ENCODE measurements at places on chromosomes 16 and 17.

DNA sequence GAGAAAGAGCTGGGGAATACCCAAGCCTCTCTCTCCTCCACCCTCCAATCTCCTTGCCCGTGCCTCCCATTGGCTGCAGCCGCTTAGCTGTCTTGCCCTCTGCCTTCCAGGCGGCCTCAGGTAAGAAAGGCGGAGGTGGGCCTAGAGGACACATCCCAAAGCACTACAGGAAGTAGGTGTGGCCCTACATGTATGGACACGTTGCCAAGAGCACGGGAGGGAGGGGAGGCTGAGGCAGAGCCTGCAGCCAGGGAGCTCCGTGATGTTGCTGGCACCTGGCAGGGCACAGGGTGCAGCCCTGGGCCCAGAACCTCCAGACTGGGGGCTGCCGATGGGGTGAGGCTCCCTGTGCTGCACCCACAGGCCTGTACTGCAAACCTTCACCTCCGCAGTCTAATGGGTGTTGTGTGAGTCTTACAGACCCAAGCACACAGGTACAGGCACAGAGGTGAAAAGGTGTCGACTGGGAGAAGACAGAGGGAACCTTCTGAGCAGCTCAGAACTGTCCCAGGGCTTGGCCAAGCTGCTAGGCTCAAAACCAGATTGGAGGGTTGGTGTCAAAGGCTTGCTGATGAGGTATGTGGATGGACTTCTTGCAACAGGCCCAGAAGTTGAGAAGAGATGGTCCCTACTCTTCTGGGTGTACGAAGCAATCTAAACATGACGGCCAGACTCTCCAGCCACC is 23.5 kb upstream of the FOXK2 start:
- DNase-seq = no peak

GRCh38 chr16:17755158-17755557 is 284.4 kb upstream of the XYLT1 start:
- no peak for DNase-seq

GRCh38 chr17:63764716-63765115 is 8.7 kb downstream of the CCDC47 start:
- DNase-seq = no peak

DNA sequence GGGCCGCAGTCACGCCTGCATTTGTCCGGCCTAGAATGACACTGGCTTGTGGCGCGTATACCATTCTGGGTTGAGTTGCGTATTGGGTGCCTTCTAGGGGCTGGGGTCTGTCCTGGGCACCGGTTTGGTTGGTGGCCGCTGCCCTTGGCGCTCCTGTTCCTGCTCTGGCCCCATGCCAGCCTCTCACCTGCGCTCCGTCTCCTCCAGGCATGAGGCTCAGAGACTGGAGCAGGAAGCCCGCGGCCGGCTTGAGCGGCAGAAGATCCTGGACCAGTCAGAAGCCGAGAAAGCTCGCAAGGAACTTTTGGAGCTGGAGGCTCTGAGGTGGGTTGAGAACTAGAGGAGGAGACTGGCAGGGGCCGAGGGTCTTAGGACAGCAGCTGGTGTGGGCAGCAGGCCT is 17.4 kb downstream of the CDIPT start:
- no peak for DNase-seq

DNA sequence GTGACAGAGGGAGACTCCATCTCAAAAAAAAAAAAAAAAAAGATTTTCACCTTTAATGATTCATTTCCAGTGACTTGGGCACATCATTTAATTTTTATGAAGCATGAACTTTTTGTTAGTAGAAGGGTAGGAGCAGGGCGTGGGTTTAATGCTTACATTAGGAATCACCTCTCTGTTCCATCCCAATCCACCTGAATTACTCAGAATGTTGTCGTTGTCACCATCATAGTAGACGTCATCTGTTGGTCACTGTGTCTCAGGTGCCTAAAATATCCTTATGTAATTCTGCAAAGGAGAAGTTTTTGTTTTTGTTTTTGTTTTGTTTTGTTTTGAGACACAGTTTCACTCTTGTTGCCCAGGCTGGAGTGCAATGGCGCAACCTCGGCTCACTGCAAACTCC is 38.3 kb upstream of the TEKT3 start:
- no peak for DNase-seq

DNA sequence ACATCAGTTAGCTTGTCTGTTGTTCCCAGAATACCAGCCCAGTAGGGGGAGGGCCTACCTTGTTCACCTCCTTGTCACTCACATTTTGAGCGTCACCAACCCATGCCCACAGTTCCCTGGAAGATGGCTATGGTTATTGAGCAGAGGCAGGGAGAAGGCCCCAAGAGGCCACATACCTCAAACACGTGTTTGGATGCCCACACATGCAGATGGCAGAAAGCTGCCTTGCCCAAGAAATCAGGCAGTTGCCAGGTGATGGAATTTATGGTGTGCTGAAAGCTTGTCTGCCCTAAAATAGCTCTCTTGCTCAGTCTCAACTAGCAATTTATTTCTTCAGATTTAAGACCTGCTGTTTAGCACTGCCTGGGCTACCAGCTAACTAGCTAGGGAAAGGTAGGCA is 16.5 kb upstream of the CMTM4 start:
- no peak for DNase-seq

GRCh38 chr16:48330841-48331192 is 54.4 kb downstream of the SIAH1 start:
- DNase-seq = no peak

GRCh38 chr17:45170280-45170930 is 8.7 kb downstream of the HEXIM2 start:
- no peak for DNase-seq

- no peak for DNase-seq
Observed at GRCh38 chr17:73025041-73025560, 67.4 kb downstream of the SLC39A11 start.

GRCh38 chr16:1953734-1954133 is 755 bp downstream of the RPL3L start:
- no peak for DNase-seq

GRCh38 chr17:74795327-74796020 is 19.3 kb upstream of the NAT9 start:
- no peak for DNase-seq

GRCh38 chr17:83194761-83195329 is 115.4 kb downstream of the METRNL start:
- DNase-seq = no peak

DNA sequence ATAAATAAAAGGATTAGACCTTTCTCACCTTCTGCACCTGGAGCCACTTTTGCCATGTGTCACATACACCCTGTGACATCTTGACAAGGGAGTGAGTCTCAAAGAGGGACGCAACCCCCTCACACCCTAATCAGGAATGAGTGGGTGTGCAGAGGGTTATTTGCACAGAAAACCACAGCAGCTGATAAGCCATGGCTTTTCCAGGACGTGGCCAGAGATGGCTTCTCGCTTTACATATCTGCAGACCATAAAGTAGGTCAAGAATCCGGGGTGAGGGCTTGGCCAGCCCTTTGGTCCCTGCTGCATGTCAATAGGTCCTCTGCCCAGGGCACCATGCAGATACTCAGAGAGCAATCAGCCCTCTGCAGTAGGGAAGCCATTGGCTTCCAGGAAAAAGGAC is 2.4 kb upstream of the CD300LF start:
- DNase-seq = peak; percentile 16

DNA sequence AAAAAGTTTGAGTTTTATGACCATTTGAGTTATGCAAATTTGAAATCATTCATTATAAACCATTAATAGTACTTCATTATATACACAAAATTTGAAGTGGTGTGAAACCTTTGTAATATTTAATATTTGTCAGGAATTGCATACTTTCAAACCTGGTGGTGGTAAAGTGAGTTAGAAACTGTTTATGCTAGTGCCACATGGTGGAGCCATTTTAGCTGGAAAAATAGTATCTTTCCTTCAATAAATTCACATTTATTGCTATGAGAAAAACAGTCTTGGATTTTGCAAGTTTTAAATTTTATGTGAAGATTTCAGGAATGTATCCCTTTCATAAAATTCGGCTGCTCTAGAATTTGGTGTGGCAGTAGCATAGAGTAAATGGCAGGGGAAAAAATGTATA is 7.3 kb upstream of the BLMH start:
- no peak for DNase-seq

- DNase-seq = no peak
Observed at GRCh38 chr17:82200743-82201497, 11.7 kb downstream of the CCDC57 start.

DNA sequence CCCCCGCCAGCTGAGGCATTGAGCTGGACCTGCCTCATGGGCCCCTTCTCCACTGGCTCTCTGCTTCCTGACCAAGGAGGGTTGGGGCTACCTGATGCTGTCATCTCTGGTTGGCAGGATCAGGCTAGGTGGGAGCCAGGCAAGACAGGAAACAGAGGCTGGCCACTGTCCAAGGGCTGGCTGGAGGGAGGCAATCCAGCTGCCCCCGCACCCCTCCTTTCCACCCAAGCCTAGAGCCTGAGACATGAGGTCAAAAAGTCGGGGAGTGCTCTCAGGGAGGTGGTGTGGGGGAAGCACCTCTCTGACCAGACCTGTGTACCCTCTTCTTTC is 14.5 kb downstream of the NGFR start:
- no peak for DNase-seq

DNA sequence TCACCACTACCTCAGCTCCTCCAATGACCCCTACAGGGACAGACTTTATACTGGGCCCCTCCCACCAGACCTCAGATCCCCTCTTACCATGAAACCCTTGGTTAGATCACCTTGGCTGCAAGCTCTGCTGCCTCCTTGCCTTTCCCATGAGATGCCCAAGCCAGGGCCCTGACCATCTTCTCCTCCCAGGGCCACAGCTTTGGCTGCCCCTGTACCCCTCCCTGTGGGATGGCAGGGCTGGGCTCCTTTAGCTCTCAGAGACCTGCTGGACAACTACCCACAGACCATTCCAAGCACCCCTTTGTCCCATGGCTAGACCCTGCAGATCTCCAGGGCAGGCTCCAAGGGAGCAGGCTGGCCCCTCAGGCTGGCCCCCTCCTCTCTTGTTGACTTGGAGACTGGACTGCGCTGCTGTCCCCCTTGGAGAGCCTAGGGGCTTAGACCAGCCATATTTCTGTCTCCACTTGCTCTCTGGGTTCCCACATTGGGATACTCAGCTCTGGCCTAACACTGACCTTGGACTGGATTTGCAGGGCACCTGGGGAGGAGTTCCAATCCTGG is 1692.7 kb downstream of the TP53TG3F start:
- no peak for DNase-seq

DNA sequence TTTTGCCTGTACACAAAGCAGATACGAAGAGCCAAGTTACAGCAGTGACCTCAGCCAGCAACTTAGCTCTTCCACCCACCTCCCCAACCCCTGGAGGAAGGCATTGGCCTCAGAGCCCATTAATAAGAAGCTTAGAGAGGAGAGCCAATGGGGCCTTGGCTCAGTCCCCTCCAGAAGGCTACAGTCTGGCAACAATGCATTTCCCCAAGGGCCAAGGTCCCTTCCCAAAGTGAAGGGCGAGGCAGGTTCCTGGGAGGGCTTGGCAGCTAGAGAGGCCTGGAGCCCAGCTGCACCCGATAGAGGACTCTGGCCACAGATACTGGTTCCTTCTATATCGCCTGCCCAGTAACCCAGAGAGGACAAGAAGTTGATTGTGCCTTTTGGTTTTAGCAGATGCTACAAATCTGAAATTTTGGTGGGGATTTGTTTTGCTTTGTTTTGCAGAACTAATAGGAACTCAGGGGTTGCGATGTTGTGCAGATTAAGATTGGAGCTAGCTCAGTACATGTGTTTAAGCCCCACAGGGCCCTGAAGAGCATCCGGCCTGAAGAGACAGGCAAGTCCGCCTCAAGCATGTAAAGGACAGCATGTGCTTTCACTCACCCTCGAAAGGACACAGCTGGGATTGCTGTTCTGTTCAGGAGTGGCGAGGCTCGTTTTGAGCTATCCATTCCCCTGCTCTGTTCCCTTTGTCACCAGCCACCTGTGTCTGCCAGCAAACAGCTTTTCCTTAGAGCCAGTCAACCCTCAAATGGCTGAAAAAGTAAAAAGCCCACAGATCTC is 12.0 kb upstream of the PNPO start:
- DNase-seq = no peak

GRCh38 chr17:77427391-77427991 is 286.7 kb downstream of the SEC14L1 start:
- peak; percentile 79 for DNase-seq

GRCh38 chr16:22764662-22765327 is 49.2 kb upstream of the HS3ST2 start:
- no peak for DNase-seq

GRCh38 chr16:81632392-81633146 is 146.5 kb upstream of the PLCG2 start:
- DNase-seq = peak; percentile 93

DNA sequence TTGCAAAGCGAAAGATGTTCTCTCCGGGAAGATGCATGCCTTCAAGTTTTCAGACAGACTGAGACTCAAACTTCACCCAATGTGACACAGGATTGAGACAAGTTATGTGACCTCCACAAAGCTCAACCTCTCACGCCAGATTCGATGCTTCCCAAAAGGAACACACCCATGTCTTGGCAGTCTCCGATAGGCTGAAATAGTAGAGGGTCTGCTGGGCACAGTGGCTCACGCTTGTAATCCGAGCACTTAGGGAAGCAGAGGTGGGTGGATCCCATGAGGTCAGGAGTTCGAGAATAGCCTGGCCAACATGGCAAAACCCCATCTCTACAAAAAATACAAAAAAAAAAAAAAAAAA is 22.1 kb downstream of the ZFHX3 start:
- no peak for DNase-seq

GRCh38 chr17:14746822-14747602 is 446.1 kb downstream of the HS3ST3B1 start:
- no peak for DNase-seq

GRCh38 chr17:34553907-34554306 is 25.5 kb upstream of the TMEM132E start:
- DNase-seq = no peak

- no peak for DNase-seq
Observed at GRCh38 chr16:24045641-24046040, 209.9 kb downstream of the PRKCB start.

- DNase-seq = no peak
Observed at GRCh38 chr17:31415004-31415454, 23.6 kb downstream of the RAB11FIP4 start.

DNA sequence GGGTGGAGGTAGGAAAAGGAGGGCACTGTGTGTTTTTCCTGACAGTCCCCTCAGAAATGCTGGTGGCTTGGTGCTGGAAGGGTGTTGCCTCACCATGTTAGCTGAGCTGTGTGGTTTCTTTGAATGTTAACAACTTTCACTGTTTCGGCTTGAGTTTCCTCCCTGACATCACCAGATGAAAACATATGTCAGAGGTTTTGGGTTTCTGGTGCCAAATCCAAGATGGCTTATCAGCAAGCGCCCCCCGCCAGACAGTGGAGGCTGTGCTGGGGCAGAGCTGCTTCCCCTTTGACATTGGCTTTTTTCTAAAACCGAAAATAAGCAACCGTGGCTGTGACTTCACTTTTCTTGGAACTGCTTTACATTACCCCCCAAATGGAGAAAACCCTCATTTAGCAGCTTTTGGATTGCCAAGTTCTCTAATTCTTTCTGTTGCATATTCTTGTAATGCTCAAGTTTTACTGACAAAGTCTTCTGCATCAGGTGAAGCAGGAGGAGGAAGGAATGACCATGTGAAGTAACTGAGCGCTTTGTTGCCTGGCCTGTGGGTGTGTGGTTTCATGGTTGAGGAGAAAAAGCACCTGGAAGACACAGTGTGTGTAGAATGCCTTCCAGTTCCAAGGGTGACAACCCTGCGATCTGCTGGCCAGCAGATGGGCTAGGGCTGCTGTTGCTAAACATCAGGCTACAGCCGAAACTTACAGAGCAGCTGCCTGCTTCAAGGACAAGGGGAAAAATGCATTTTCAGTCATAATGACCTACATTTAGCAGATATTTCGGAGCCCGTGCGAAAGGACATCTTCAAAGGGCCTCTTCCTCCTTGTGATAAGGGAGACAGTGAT is 9.7 kb downstream of the RMI2 start:
- peak; percentile 62 for DNase-seq
